ENCODE measurements at places on chromosomes 3 and 15.

- no peak for DNase-seq
Observed at GRCh38 chr3:149489060-149489690, 14.7 kb downstream of the TM4SF4 start.

DNA sequence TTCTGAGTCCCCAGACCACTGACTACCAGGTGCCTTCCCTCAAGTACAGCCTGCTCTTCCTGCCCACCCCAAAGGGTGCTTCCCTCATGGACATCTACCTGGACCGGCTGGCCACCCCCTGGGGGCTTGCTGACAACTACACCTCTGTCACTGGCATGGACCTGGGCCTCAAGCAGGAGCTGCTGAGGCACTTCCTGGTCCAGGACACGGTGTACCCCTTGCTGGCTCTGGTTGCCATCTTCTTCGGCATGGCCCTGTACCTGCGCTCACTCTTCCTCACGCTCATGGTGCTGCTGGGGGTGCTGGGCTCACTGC, 9.3 kb downstream of the DISP2 start:
- no peak for DNase-seq

GRCh38 chr3:356952-357351, 160.4 kb downstream of the CHL1 start:
- no peak for DNase-seq

GRCh38 chr15:29311696-29312095, 42.1 kb upstream of the NSMCE3 start:
- DNase-seq = no peak

GRCh38 chr3:190694335-190695001, 168.0 kb downstream of the GMNC start:
- DNase-seq = no peak

DNA sequence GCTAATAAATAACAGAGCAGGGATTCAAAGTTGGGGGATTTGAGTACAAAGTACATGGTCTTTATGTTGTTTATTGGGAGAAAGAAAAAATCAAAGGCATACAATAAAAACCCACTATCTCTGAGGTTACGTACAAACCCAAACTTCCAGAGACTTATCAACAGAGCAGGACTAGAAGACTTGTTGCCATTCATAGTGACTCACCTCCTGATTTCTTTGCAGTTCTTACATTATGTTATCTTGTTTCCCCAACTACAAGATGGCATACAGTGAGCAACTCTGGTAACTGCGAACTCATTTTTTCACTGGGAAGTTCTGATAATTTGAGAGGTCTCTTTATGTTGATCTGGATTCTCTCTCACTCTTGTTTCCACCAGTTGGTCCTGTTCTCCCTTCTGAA, 80.6 kb upstream of the ETV5 start:
- no peak for DNase-seq

DNA sequence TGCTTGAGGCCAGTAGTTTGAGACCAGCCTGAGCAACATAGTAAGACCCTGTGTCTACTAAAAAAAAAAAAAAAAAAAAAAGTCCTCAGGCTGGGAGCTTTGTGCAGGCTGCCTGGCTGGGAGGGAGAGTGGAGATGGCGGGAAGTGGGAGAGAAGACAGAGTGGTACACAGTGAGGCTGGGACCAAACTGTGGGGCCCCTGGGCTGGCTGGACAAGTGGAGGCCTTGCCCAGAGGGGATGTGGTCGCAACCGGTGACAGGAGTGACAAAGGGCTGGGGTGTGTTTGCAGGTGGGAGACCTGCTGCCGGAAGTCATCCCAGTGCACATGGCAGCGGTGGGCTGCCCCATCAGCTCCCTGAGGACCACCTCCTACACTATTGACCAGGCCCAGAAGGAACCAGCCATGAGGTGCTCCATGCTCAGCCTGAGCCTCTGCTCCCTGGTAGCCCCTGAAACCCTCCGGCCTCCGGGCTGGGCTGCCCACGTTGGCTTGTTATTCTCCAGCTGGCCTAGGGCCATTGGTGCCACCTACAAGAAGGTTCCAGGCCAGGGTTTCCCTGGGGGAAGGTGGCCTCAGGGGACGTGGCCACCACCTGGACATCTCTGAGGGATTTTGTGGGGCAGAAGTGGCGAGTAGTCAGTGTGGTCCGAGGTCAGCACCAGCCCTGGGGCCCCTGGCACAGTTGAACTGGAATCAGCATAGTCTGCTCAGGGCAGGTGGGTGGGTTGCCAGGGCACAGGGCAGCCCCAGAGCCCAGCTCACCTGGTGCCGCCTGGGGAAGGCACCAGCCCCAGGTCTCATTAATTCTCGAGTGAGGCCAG, 22.7 kb downstream of the ACAA1 start:
- no peak for DNase-seq

DNA sequence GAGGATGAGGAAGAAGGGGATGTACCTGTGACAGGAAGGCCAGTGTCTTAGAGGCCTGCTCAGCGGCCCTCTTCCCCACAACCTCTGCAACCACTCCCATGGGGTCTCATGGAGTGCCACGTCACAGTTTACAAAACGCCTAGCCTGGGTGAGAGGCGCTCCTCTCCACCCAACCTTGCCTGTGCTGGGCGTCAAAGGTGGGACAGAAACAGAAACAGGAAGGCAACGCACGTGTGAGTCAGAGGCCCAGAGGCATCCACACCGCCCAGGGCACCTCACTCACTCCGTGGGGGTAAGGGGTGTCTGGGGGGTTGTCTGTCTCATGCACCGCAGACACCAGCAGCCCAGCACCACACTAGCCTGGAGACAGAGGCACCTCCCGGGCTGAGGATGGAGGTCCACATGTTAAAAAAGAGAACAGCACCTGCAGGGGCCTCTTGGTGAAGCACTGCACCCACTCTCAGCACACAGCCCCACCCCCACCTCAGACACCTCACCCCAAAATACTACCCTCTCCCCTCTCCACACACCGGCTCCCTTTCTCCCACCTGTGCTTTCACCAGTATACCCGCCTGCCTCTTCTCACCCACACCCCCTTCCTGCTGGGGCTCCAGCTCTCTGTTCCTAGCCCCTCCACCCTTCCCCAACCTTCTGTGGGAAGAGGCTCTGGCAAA, 4.7 kb upstream of the CALML4 start:
- peak; percentile 76 for DNase-seq

- no peak for DNase-seq
Observed at GRCh38 chr3:20051123-20051806, 11.0 kb downstream of the KAT2B start.

GRCh38 chr3:102053375-102053989, 204.2 kb downstream of the NFKBIZ start:
- no peak for DNase-seq

DNA sequence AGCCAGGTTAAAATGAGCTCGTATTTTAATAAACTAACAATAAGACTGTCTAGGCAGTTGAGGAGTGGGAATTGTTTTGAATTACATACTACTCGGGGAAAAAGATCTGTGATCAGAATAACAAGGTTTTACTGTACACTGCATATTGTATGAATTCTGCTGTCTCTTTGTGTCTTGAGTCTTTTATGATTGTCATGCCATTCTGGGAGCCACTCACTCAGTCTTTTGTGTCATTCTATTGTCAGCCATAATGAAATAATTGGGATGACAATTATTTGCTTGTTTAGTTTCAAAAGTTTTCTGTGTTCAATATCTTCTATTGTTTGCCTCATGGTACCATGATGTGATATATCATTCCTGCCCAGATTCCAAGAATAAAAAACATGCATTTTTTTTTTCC, 339.6 kb upstream of the TBL1XR1 start:
- no peak for DNase-seq

DNA sequence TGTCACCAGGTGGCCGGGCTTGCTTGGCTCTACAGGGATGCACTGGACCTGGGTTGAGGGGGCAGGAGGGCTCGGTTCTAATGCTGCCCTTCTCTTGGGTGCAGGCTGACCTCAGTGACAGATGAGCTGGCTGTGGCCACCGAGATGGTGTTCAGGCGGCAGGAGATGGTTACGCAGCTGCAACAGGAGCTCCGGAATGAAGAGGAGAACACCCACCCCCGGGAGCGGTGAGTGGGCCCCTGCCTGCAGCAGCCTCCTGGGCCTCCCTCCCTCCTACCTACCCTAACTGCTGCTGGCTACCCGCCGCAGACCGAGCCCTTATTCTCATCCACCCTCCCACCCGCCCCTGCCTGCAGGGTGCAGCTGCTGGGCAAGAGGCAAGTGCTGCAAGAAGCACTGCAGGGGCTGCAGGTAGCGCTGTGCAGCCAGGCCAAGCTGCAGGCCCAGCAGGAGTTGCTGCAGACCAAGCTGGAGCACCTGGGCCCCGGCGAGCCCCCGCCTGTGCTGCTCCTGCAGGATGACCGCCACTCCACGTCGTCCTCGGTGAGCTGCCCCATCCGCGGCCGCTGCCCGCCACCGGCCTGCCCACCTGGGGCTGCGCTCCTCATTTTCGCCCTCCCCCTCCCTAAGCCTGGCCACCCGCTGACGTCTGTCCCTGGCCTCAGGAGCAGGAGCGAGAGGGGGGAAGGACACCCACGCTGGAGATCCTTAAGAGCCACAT, 5.6 kb downstream of the FES start:
- no peak for DNase-seq

DNA sequence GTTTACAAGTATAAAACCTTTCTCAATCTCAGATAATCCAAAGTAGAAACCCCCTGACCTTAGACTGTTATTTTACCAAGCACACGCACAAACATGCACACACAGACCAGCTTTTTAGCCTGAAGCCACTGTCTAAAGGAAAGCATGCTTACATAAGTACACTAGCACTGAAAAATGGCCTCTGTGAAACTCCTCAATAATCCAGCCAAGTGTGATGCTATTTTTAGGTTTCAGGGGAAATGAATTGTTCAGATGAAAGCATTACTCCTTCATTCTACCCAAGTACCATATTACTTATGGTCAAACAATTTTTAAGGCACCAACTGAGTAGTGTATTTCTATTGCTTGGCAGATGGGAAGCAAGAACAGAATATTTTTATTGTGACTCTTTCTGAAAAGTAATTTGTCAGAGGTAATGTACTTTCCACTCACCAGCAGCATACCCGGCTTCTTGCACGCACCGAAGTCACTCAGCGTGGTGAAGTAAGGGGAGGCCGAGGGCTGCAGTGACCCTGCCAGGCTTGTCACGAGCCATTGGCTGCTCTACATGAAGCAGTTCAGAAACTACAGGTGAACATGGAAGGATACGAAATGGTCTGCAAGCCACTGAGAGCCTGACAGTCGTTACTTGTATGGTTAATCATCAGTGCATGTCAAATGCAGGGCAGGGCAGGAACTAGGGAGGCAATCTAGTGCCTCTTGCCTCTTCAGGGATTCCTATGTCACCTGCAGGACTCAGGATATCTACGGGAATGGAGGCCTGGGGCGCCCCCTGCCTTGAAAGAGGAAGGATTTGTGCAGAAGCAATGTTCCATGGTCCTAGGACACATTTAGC, 106.7 kb downstream of the GABRB3 start:
- no peak for DNase-seq

- DNase-seq = peak; percentile 24
Observed at GRCh38 chr3:171846597-171846996, 3.4 kb downstream of the TMEM212 start.

DNA sequence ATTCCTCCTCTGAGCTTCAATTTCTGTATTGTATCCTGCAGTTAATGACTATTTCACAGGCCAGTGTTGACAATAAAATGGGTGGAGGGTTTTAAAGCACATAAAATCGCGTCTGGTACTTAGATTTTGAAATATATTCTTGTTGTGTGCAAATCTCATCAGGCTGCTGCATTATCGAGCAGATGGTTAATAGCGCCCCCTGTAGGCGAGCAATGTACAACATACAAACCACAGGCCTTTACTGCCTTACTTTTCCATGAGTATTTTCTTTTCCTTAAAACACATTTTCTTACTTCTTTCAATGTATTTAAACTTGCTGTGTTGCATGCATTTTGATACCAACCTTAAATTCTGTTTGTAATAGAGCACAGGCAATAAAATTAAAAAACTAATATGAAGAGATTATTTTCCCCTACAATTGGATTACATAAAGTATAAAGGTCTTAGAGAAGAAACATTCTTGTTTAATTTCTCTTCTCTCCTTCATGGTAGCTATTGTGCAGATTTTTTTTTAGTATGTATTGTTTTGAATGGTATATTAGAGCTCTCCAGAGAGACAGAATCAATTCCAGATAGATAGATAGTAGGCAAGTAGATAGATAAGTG, 608.4 kb downstream of the CADM2 start:
- DNase-seq = no peak

DNA sequence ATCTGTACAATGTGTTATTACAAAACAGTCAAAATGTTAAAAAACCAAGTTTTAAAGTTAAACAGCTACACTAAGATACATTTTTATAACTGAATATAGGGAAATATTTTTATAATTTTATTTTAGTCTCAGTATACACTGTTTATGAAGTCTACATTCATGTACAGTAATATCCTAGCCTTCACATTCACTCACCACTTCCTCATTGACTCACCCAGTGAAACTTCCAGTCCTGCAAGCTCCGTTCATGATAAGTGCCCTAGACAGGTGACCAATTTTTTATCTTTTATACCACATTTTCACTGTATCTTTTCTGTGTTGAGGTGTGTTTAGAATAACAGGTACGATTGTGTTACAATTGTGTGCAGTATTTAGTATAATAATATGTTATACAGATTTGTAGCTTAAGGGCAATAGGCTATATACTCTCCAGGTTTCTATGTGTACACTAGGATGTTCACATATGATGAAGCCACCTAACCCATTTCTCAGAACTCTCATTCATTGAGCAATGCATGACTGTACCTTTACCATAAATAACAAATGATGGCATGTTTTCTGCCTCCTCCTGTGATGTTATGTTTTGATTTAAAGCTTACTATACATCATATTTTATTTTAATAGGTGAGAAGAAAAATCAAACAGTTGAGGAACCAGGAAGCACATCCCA, 388.4 kb upstream of the NDN start:
- DNase-seq = no peak

GRCh38 chr3:196177967-196178366, 33.2 kb downstream of the ZDHHC19 start:
- no peak for DNase-seq

GRCh38 chr15:94196531-94196930, 34.8 kb upstream of the MCTP2 start:
- no peak for DNase-seq

DNA sequence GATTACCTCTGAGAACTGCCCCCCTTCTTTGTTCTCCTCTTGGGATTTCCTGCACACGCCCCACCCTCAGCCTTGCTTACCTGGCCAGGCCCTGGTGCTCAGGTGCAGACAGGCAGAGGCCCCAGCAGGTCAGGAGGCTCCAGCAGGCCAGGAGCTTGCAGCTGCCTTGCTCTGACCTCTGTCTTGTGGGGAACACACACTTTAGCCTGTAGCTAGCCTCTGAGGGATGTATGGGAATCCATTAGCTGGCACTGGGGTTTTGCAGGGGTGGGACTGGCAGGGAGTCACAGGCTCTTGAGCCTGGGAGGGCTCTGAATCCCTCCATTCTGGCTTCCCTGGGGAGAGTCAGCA, 2.7 kb downstream of the SMAD6 start:
- no peak for DNase-seq

DNA sequence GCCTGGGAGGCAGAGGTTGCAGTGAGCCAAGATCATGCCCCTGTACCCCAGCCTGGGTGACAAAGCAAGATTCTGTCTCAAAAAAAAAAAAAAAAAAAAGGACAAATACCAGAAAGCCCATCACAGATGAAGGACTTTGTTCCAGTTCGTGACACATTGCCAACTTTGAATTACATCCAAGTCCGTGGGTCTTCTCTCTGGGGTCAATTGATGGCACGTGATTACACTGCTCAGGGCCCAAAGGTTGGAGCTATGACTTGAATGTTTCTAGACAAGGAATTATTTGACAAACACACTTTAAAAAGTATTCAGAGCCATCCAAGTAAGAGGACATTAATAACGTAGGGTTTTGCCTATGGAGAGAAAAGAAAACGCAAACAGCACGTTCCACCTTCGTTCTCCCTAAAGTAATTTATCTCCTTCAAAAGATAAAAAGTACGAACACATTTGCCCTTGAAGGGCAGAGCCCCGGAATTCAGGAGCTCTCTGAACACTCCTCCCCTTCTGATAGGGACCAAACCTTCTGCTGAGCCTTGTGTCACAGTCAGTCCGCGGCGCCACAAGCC, 31.3 kb upstream of the ST3GAL6 start:
- DNase-seq = no peak
